ENCODE measurements at places on chromosomes 16 and 17. TPM values are rescaled to one million over a fixed set of nuclear protein-coding genes. Genes with fewer than 3 reads are reported as not detected.

- DNase-seq = no peak
- H3K27me3 ChIP-seq = no peaks in the 10 kb centered on the region
- H3K4me3 ChIP-seq = no peak overlapping the region
Measured at GRCh38 chr17:29061036-29061435, 18.1 kb downstream of the PIPOX start.

DNA sequence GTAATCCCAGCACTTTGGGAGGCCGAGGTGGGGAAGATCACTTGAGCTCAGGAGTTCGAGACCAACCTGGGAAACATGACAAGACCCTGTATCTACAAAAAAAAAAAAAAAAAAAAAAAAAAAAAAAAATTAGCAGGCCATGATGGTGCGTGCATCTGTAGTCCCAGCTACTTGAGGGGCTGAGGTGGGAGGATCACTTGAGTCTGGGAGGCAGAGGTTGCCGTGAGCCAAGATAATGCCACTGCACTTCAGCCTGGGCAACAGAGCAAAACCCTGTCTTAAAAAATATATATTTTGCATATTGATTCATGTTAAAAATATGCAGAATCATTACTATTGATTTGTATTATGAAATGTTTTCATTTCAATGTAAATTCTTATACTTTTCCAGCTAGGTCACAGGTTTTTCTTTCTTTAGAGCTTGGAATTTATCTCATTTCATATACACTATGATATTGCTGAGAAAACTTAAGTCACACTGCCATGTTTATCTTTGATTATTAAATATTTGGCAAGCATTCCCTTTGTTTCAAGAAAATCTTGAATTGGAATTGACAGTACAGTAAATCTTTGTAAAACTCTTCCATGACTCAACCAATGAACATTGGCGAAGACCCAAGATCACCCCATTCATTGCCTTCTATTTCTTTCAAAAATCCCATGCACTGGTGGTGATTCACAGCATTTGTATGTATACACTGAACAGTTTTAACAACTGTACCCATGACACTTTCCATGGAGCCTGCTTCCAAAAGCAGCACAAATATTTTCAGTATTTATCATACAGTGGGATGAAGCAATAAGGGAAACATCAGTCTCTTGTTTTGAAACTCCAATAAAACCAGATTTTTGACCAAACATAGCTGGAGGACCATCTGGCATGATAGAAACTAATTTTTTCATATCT, 83.5 kb upstream of the TNRC6A start:
- H3K27ac ChIP-seq = peak overlapping the region; percentile 49
- no peaks in the 10 kb centered on the region for H3K27me3 ChIP-seq
- no peaks in the 10 kb centered on the region for H3K4me1 ChIP-seq

- H3K4me3 ChIP-seq = no peak overlapping the region
- H3K27ac ChIP-seq = no peak overlapping the region
- no peak for DNase-seq
- H3K27me3 ChIP-seq = no peaks in the 10 kb centered on the region
- no peaks in the 10 kb centered on the region for H3K36me3 ChIP-seq
Measured at GRCh38 chr16:66150698-66151482, 215.6 kb upstream of the CDH5 start.

DNA sequence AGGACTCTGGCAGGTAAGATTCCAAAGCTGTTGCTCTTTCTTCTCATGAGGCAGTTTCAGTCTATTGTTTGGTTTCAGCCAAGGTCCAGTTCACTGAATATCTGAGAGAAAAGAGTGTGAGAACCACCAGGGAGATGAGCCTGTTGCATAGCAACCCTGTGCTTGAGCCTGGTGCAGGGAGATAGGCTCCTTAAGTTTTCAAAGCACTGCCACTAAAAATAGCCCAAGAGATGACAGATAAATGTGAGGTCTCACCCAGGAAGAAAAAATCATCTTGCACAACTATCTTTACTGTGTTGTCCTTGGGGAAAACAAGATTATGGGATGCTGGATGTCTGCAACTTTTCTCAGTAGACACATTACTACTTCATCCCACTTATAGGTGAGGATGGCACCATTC, 26.2 kb upstream of the NUDT7 start:
- no peak overlapping the region for H3K4me3 ChIP-seq
- H3K27ac ChIP-seq = no peak overlapping the region
- no peak for DNase-seq
- H3K4me1 ChIP-seq = no peaks in the 10 kb centered on the region

GRCh38 chr17:77899498-77899897, 59.0 kb upstream of the TNRC6C start:
- no peak for DNase-seq
- H3K27me3 ChIP-seq = no peaks in the 10 kb centered on the region
- H3K4me1 ChIP-seq = no peaks in the 10 kb centered on the region
- no peak overlapping the region for H3K27ac ChIP-seq

DNA sequence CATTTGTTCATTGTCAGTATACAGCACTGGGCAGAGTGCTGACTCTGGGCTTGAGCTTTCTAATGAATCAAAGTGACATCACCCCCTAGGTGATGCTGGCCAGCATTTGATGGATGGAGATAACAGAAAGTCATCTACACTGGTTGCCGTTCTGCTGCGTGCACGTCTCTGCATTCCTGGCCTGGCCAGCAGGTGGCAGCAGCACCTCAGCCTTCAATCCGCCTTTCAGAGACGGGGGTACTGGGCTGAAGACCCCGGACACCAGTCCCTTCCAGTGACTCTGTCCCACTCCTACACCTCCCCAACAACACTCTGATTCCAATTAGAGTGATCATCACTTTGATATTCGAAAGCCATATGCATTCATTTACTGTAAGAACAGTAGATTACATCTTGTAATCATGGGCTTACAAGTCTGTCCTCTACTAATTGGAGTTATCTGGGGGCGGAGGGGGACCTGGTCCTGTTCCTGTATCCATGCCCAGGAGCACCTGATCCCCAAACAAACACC, 6.0 kb downstream of the CPSF4L start:
- peaks cover 5% of the 10 kb centered on the region for H3K4me1 ChIP-seq
- H3K27me3 ChIP-seq = no peaks in the 10 kb centered on the region
- H3K27ac ChIP-seq = no peak overlapping the region
- DNase-seq = no peak

DNA sequence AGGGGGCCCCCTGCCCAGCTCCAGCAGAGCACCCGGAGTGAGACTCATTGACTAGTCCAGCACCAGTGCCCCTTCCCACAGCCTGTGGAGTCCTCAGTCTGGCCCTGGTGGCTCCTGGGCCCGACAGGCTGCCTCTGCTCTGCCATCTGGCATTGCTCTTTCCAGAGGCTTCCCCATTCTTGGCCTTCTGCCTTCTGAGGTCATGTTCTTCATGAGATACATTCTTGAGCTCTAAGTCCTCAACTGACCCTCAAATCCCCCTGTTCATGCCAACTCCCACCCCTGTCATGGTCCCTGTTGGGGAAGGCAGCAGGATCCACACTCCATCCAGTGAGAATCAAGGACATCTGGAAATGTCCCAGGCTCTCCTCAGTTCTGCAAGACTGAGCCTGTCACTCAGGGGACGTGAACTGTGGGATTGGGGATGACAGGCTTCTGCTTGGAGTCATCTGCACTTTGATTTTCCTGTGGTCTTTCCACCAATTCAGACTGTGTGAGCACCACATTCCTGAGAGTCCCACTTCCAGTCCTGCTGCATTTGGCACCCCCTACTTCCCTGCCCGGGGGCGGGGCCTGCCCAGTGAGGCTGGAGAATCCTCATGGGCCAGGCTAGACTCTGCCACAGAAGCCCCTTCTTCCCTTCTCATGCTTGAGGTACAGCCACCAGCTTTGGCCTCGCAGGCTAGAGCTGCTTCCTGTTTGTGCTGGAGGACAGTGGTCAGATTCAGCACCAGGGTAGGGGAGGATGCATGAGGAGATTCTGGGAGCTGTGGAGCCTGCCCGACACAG, 2.7 kb downstream of the TRPV2 start:
- peaks cover 40% of the 10 kb centered on the region for H3K4me1 ChIP-seq
- H3K4me3 ChIP-seq = no peak overlapping the region
- no peaks in the 10 kb centered on the region for H3K36me3 ChIP-seq
- H3K27me3 ChIP-seq = no peaks in the 10 kb centered on the region

- H3K27me3 ChIP-seq = no peaks in the 10 kb centered on the region
- peak overlapping the region; percentile 88 for H3K27ac ChIP-seq
- H3K4me1 ChIP-seq = no peaks in the 10 kb centered on the region
- peak overlapping the region; percentile 81 for H3K4me3 ChIP-seq
Measured at GRCh38 chr16:67936880-67937605, 393 bp upstream of the PSMB10 start.

- H3K4me1 ChIP-seq = no peaks in the 10 kb centered on the region
- DNase-seq = no peak
- no peak overlapping the region for H3K27ac ChIP-seq
- no peak overlapping the region for H3K4me3 ChIP-seq
Measured at GRCh38 chr17:39016193-39017153, 49.3 kb upstream of the FBXO47 start.

GRCh38 chr16:69339289-69340094, at the start of the genes COG8 and NIP7:
Gene COG8 (minus strand): TSS chr16:69339564. CDS start chr16:69339552, 12 bp downstream.
Gene NIP7 (plus strand): TSS chr16:69339772. CDS start chr16:69339830, 58 bp downstream.
- H3K27me3 ChIP-seq = no peaks in the 10 kb centered on the region
- H3K27ac ChIP-seq = peak within 1 kb of the TSS; percentile 91
- H3K36me3 ChIP-seq = peaks cover 28% of the 10 kb centered on the region
- peaks cover 28% of the 10 kb centered on the region for H3K4me1 ChIP-seq
- H3K4me3 ChIP-seq = peak within 1 kb of the TSS; percentile 96

DNA sequence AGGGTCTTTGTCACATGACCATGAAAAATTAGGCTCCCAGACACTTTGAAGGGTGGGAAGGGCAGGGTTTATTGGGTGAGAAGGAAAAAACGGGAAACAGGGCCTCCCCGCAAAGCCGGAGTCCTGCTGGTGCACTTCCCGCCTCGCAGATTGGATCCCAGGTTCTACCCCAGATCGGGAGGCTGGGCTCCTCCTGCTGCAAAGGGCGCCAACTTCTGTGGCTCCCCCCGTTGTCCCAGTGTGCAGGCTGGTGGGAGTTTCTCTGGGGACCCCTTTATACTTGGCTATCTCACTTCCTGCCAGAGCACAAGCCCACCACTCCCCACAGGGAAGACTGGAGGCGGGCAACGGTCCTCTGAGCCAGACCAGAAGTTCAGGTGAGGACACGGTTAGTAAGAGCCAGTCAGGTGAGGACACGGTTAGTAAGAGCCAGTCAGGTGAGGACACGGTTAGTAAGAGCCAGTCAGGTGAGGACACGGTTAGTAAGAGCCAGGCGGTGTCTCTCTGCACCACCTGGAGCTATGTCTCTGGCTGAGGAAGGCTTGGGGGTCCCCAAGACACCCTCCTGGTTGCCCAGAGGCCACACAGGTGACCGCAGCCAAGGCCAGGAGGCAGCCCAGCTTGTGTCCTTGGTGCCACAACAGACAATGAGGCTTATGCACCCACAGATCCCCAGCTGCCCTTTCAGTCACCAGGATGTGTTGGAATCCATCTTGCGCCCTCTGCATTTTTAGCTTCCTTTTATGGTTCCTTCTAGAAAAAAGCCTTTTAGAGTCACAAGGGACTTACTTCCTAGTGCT, 48.1 kb upstream of the CHMP6 start:
- H3K36me3 ChIP-seq = peaks cover 23% of the 10 kb centered on the region
- no peak for DNase-seq
- no peak overlapping the region for H3K4me3 ChIP-seq

DNA sequence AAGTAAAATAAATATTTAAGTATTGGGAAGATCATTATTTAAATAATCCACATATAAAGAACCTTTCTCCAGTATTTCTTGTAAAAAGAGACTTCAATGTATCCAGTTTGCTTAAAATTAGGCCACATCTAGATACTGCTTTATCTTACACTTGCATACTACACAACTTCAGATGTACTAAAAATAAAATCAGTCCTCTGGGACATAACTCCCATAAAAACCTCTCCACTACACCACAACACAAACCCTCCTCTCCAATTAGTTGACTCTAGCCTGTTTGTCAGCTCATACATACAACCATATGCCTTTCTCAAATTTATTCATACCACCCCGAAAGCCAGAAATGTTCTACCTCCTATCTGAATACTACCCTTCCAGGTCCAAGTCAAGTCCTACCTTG, 21.6 kb downstream of the SPOP start:
- no peak overlapping the region for H3K27ac ChIP-seq
- no peak overlapping the region for H3K4me3 ChIP-seq
- no peak for DNase-seq

DNA sequence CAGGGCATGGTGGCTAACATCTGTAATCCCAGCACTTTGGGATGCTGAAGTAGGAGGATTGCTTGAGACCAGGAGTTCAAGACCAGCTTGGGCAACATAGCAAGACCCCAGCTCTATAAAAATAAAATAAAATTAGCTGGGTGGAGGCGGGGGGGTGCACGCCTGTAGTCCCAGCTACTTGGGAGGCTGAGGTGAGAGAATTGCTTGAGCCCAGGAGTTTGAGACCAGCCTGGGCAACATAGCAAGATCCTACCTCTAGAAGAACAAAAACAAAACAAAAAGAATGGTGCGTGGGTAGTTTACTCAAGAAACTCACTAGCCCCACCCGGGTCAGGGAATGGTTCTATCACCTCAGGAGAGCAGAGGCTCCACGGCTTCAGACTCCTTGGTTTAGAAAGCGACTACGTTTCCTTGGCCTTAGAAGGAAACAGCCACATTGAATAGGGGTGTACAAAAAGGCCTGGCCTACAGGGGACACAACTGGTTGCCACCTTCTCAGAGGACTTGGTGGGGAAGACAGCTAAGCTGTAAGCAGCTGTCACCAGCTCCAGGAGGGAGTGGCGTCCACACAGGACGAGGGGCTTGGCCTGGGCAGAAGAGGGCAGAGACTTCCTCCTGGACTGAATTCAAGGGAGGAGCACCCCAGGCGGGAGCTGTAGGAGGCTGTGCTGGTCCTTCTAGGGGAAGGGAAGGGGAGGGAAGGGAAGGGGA, 716 bp downstream of the TK1 start:
- H3K4me1 ChIP-seq = peaks cover 28% of the 10 kb centered on the region
- H3K4me3 ChIP-seq = peak overlapping the region; percentile 61
- H3K27me3 ChIP-seq = no peaks in the 10 kb centered on the region
- DNase-seq = no peak
- H3K27ac ChIP-seq = peak overlapping the region; percentile 79
- H3K36me3 ChIP-seq = peaks cover 2% of the 10 kb centered on the region

- H3K27ac ChIP-seq = peak within 1 kb of the TSS; percentile 16
- no peaks in the 10 kb centered on the region for H3K36me3 ChIP-seq
- no peak within 1 kb of the TSS for H3K4me3 ChIP-seq
- no peaks in the 10 kb centered on the region for H3K27me3 ChIP-seq
Measured at GRCh38 chr16:70646260-70647241, at the start of gene IL34. Gene IL34 (plus strand): TSS chr16:70646559. CDS start chr16:70646948, 389 bp downstream.

- peaks cover 7% of the 10 kb centered on the region for H3K36me3 ChIP-seq
- DNase-seq = no peak
- H3K27ac ChIP-seq = no peak overlapping the region
- no peaks in the 10 kb centered on the region for H3K27me3 ChIP-seq
- H3K4me1 ChIP-seq = peaks cover 29% of the 10 kb centered on the region
Measured at GRCh38 chr16:2495041-2495440, 18.7 kb upstream of the ATP6V0C start.

DNA sequence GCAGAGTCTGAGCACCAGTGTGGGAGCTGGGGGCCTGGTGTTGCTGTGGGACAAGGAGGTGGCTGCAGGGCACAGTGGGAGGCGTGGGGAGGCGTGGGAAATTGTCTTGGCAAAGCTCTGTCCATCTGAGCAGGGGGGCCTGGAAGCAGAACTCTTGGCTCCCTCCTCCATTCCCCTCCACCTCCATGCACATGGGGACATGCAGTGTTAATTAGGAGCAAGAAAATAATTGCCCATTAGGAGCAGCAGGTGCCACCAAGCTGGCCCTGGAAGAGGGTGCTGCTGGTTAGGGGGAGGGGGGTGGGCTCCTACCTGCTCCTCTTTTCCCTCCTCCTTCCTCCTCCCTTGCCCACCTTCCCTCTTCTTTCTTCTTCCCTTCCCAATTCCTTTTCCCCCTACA, 4.5 kb downstream of the TTYH2 start:
- no peaks in the 10 kb centered on the region for H3K27me3 ChIP-seq
- no peaks in the 10 kb centered on the region for H3K4me1 ChIP-seq
- H3K4me3 ChIP-seq = no peak overlapping the region
- no peak for DNase-seq
- no peak overlapping the region for H3K27ac ChIP-seq
- peaks cover 10% of the 10 kb centered on the region for H3K36me3 ChIP-seq

The C16orf54 gene
- total RNA-seq = 0.52 TPM

The ZSCAN32 gene
- 4.2 TPM for total RNA-seq

The SCRN2 gene
- total RNA-seq = 37.1 TPM

The GRAPL gene
- not detected for total RNA-seq
